ENCODE measurements at places on chromosomes 13 and 19.

- no peak for DNase-seq
Measured at GRCh38 chr13:79108914-79109643, 297.0 kb downstream of the RBM26 start.

DNA sequence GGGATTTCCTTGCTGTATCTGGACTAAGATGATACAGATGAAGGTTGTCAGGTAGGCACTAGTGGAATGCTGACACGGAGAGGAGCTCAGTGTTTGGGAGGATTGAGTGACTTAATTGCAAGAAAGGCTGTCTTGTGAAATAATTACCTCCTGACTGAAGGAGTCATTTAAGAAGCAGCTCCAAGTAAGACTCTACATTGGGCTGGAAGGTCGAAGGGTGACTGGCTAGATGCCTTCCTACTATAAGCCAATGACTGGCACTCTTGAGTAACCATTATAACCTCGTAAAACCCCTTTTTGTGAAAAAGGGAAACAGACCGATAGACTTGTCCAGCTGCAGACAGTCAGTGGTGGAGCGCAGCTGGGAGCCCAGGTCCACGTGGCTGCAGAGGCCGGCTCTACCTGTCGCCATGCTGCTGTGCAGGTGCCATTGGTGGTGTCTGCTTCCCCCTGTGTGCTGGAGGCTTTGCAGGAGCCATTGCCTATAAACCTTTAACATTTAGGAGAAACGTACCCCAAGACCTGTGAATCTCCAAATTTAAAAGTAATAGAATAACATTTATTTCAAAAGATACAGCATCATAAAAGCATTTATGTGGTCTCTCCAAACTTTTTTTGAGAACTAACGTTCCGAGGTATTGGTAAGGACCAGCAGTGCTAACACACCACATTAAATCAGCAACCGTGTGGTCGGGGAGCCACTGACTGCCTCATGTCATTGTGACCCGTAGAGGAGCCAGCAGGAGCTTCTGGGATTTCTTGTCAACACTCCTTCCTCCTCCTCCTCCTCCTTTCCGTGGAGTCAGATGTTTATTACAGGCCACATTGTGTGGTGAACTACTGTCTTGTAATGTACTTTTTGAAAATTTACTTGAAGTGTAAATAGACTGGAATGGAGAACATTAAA, 80.4 kb upstream of the TEX29 start:
- no peak for DNase-seq

- DNase-seq, result no peak
Measured at GRCh38 chr19:1819341-1820255, 7.5 kb upstream of the ATP8B3 start.

DNA sequence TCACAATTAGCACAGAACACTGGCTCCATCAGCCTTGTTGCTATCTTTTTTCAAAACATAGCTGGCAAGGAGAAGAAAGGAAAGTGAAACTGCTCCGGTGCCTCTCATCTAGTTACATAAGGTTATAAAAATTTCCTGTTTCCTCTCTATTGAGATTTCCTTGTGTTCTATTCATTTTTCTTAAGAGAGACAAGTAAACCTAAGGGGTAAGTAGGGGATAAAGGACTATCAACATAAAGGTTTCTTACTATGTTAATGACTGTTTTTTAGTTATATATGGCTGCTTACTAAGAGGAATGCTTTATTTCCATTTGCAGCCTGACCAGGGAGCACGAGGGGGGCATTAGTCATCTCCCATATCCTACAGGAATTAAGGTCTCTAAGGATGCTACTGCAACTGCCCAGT, 73.2 kb upstream of the MLNR start:
- no peak for DNase-seq

- DNase-seq, result no peak
Measured at GRCh38 chr19:48575931-48576622, 24.1 kb downstream of the SULT2B1 start.

GRCh38 chr13:44229371-44230030, 144.1 kb upstream of the SERP2 start:
- no peak for DNase-seq

- DNase-seq, result no peak
Measured at GRCh38 chr13:75153834-75154233, 328.1 kb downstream of the TBC1D4 start.

- no peak for DNase-seq
Measured at GRCh38 chr19:46022061-46022430, 807 bp downstream of the PGLYRP1 start.

- no peak for DNase-seq
Measured at GRCh38 chr13:99041788-99042187, 63.9 kb upstream of the DOCK9 start.

DNA sequence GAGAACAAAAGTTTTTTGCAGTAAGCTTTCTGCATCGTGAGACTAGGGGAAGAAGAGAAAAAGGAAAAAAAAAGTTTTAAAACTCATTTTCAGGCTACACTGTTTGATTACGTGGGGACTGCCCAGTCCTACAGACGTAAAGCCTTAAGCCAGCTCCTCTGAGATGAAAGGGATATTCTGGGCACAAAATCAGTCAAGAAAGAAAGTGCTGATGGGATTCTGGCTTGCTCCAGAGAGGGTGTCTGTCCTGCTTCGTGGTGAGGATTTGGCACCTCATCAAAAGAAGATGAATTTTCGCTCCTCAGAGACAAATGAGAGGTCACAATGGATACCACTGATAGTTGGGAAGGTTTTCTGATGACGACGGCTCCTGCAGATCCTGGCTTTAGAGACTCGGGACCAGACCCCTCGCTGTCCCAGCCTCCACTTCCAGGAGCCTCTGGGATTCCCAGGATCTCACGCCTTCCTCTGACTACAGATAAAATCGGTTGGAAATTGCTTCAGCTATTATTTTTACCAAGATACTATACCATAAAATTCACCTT, 9.7 kb downstream of the TEX29 start:
- DNase-seq, result no peak

- DNase-seq, result no peak
Measured at GRCh38 chr19:4971424-4971793, 2.5 kb downstream of the KDM4B start.

- DNase-seq, result no peak
Measured at GRCh38 chr13:100883453-100883852, 208.9 kb upstream of the TMTC4 start.

DNA sequence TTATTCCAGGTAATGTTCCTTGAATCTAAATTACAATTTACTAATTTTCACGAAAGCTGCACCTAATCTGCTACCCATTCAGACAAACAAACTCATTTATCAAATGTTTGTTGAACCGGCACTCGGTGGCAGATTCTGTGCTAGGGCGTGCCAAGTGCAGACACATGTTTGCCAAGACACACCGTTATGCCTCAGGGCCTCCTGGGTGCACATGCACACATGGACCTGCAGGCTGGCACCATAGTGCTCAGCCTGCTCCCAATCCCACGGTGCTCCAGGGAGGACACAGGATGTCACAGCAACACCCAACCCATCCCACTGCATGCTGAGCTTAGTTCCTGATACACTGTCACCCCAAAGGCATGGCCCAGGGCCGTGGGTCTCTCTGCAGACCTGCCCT, 7.7 kb downstream of the SCGB2B2 start:
- no peak for DNase-seq

- DNase-seq, result no peak
Measured at GRCh38 chr13:50419896-50420295, 404.7 kb downstream of the KCNRG start.

All from anterior cingulate cortex (tissue), 58 donors.